ENCODE measurements at places on chromosomes 6 and 20. TPM values are rescaled to one million over a fixed set of nuclear protein-coding genes. Genes with fewer than 3 reads are reported as not detected.

WASF1 gene
- total RNA-seq: 6.0 TPM

ACSS1 gene
- total RNA-seq: 6.7 TPM

PRL gene
- total RNA-seq: not detected

PLN gene
- total RNA-seq: 1.5 TPM

COL19A1 gene
- total RNA-seq: 0.04 TPM

FAM209B gene
- total RNA-seq: 0.44 TPM

MEP1A gene
- not detected for total RNA-seq

BEND6 gene
- 0.16 TPM for total RNA-seq

CTAGE9 gene
- total RNA-seq: not detected

ELOVL4 gene
- total RNA-seq: 6.8 TPM

HCK gene
- 2.9 TPM for total RNA-seq

DCDC2 gene
- not detected for total RNA-seq

TP53TG5 gene
- 0.36 TPM for total RNA-seq

SMLR1 gene
- total RNA-seq: not detected

OPRM1 gene
- total RNA-seq: not detected

C4B gene
- 5.3 TPM for total RNA-seq

DPPA5 gene
- not detected for total RNA-seq

SOBP gene
- total RNA-seq: 0.32 TPM

FOXQ1 gene
- total RNA-seq: 10.0 TPM

MUC21 gene
- total RNA-seq: 721 TPM

TBXT gene
- total RNA-seq: not detected

ANKS1A gene
- total RNA-seq: 13.6 TPM

SEC63 gene
- 47.0 TPM for total RNA-seq

C20orf202 gene
- 0.24 TPM for total RNA-seq

RNF182 gene
- total RNA-seq: 0.20 TPM

SLC13A3 gene
- total RNA-seq: 0.92 TPM

SCUBE3 gene
- 0.12 TPM for total RNA-seq

ESR1 gene
- total RNA-seq: 0.80 TPM

OXT gene
- total RNA-seq: not detected

MAP3K5 gene
- total RNA-seq: 14.5 TPM

GPSM3 gene
- total RNA-seq: 2.2 TPM

ADTRP gene
- 0.72 TPM for total RNA-seq

DNAH8 gene
- 0.04 TPM for total RNA-seq

SERPINB6 gene
- 78.8 TPM for total RNA-seq

MUC22 gene
- 0.88 TPM for total RNA-seq

OR2H1 gene
- not detected for total RNA-seq

GHRH gene
- total RNA-seq: not detected

SPATA25 gene
- 0.76 TPM for total RNA-seq

TSBP1 gene
- total RNA-seq: not detected

COL20A1 gene
- not detected for total RNA-seq

HTR1B gene
- 0.08 TPM for total RNA-seq

CD83 gene
- total RNA-seq: 0.48 TPM

Data from esophagus mucosa (tissue), 1 donor.